ENCODE measurements at places on chromosomes 13 and 19. TPM values are rescaled to one million over a fixed set of nuclear protein-coding genes. Genes with fewer than 3 reads are reported as not detected.
A peak's percentile ranks its signal among the peaks of the same experiment; 100 is the strongest.

Gene CGB8
- total RNA-seq = not detected

DNA sequence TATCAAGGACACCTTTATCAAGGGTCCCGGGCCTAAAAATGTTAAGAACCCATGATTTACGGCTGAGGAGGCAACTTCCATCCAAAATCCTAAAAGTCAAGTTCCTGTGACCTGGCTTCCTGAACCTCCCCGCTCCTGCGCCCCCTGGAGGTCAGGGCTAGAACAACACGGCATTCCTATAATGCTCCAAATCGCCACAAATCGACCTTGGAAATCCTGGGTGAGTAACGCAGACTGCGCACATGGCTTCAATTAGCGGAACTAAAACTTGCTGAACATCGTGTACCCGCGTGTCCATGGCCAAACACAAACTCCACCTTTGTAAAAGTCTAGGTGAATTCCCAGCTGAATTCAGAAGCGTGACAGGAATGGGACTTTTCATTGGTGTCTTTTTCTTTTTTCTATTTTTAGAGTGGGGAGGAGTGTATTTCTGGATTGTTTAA lies 4.3 kb upstream of the C5AR1 start:
- peak; percentile 41 for DNase-seq

DNA sequence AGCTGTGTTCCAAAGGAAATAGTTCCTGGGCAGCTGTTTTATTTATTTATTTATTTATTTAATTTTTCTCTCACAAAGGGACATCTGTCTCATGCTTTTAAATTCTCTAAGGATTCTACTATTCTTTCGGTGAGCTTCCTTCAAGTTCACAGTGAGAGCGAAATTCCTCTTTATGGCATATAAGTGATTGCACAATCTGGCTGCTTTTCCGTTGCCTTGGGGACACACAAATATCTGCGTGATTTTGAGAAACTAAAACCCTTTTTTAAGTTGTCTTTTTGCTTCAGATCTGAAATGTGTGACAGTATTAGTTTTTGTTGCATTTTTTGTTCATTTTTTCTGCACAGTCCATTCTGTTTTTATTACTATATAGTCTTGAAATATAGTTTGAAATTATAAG lies 19.2 kb downstream of the ZNF486 start:
- DNase-seq = no peak

DNA sequence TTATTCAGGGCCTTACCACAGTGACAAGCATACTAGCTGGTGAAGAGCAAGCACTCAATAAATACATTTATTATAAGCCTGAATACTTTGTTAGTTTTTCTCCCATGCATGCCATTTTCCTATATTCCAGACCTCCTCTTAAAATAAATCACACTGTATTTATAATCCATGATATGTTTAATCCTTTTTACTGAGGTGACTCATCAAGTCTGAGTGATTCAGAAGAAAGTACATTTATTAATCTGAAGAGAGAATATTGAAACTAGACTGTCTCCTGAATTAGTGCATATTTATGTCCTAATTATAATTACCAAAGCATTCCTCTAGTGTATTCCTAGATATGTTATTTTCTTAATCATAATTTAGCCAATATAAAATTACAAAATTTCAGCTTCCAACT lies 323.3 kb downstream of the NALCN start:
- DNase-seq = no peak

DNA sequence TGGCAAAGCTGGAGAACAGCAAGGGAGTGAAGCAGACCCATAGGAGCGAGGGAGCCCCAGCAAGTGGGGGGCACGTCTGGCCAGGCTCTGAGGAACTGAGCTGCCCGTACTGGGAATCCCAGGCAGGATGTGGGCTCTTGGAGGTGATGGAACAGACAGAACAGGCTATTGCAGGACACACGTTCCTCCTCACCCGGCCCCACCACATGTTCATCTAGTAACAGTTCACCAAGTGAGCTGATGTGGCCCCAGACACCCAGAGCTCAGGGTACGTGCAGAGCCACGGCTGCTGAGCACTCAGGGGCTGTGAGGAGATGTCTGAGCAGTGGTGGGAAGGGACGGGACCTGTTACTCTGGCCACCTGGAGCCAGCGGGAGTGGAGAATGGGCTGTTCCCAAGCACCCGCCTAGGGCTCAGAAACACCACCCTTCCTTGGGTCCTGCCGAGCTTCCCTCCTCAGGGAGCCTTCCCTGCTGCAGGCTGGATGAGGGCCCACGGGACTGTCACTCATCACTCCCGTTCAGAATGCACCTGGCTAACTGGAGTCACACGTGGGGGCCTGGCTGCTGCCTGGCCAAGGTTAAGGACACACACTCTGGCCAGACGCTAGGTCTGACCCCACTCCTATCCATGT lies 18.4 kb downstream of the ELL start:
- DNase-seq = no peak

- DNase-seq = peak; percentile 11
Observed at GRCh38 chr13:113110852-113111315, 5.3 kb downstream of the F7 start.

Gene CYP4F8
- not detected for total RNA-seq

Gene C5AR2
- 0.70 TPM for total RNA-seq

DNA sequence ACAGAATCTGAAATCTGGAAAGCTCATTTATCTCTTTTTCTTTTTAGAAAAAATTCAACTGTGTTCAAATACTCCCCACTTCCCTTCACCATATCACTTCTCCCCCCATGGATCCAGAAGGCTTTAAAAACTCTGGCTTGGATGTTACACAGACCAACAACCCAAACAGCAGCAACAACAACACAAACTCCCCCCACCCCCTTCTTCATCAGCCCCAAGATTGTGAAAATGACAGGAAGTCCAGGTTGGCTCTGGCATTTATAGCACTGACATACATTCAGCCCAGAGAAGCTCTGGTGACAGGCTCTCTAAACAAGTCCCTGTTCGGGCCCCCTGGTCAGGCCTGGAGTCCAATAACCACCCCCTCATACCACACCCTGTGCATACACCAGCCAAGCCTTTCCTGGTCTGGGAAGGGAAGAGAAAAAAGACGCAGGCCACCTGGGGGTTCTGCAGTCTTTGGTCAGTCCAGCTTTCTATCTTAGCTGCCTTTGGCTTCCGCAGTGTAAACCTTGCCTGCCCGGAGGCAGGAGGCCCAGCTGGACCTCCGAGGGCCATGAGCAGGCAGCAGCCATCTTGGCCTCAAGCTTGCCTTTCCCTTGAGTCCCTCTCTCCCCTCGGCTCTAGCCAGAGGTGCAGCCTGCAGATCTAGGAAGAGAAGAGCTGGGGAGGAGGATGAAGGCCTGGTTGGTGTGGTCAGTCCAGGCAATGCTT lies 6.8 kb downstream of the CDX2 start:
- no peak for DNase-seq

- DNase-seq = no peak
Observed at GRCh38 chr19:21626924-21627697, 121.7 kb downstream of the ZNF429 start.

All from T-helper 17 cell (primary cell).